ENCODE measurements at places on chromosomes 2 and 18. TPM values are rescaled to one million over a fixed set of nuclear protein-coding genes. Genes with fewer than 3 reads are reported as not detected.

GPATCH11 gene
- total RNA-seq: 5.8 TPM

TXNDC2 gene
- not detected for total RNA-seq

SP140L gene
- total RNA-seq: 13.3 TPM

RASGRP3 gene
- total RNA-seq: 8.4 TPM

PSMA8 gene
- total RNA-seq: not detected

FOXD4L1 gene
- not detected for total RNA-seq

SLC4A5 gene
- 0.09 TPM for total RNA-seq

ACKR3 gene
- 14.4 TPM for total RNA-seq

OSR1 gene
- not detected for total RNA-seq

TPO gene
- total RNA-seq: not detected

SLC19A3 gene
- 0.09 TPM for total RNA-seq

NR4A2 gene
- total RNA-seq: under 0.01 TPM

OR6B2 gene
- total RNA-seq: not detected

XDH gene
- total RNA-seq: not detected

SERPINB7 gene
- not detected for total RNA-seq

MAL gene
- total RNA-seq: not detected

UGT1A5 gene
- not detected for total RNA-seq

PPP1R1C gene
- total RNA-seq: not detected

RUFY4 gene
- not detected for total RNA-seq

ERICH2 gene
- not detected for total RNA-seq

FRZB gene
- not detected for total RNA-seq
